Cortex of kidney (tissue), 1 donor: ENCODE measurements at places on chromosomes 13 and 19.

- DNase-seq: no peak
Measured at GRCh38 chr13:31880851-31881494, 141.6 kb downstream of the RXFP2 start.

DNA sequence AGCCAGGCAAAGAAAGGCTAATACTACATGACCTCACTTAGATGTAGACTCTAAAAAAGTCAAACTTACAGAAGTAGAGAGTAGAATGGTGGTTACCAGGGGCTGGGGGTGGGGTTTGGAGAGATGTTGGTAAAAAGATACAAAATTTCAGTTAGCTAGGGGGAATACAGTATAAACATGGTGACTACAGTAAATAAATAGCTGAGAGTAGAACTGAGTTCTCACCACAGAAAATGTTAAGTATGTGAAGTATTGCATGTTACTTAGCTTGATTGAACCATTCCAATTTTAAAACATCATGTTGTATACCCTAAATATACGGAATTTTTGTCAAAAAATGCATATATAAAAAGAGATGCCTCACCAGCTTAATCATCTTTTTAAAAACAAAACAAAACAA is 67.5 kb upstream of the DOCK9 start:
- no peak for DNase-seq

GRCh38 chr13:34762312-34762711 is 179.8 kb upstream of the NBEA start:
- DNase-seq: no peak

DNA sequence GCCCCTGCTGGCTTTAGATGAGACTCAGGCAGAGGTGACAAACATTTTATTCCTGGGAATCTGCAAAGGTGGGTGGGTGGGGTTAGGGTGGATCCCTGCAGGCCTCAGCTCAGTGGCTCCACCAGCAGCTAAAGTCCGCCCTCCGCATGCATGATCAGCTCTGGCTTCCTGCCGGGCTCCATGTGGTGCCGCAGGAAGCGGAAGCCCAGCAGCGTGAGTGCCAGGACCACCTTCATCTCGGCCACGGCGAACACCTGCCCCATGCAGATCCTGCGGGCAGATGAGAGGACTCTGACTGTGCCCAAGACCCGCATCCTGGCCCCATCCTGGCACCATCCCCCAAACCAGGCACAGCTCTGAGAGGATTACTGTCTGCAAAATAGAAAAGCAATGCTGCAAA is 26.3 kb downstream of the CYP4F2 start:
- no peak for DNase-seq

DNA sequence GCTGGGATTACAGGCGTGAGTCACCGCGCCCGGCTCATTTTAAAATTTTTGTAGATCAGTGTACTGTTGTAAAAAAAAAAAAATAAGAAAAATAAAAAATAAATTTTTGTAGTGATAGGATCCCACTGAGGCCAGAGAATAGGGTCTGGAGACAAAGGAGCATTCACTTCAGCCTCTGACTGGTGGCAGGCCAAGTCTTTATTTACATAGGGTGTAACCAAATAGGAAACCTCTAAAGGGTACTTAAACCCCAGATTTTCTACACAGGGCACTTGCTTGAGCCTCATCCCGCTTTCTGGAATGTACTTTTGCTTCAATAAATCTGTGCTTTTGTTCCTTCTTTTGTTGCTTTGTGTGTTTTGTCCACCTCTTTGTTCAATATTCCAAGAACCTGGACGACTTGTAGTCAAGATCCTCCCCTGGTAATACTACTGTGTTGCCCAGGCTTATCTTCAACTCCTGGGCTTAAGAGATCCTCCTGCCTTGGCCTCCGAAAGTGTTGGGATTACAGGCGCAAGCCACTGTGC is 2.1 kb upstream of the PDCD2L start:
- DNase-seq: no peak

DNA sequence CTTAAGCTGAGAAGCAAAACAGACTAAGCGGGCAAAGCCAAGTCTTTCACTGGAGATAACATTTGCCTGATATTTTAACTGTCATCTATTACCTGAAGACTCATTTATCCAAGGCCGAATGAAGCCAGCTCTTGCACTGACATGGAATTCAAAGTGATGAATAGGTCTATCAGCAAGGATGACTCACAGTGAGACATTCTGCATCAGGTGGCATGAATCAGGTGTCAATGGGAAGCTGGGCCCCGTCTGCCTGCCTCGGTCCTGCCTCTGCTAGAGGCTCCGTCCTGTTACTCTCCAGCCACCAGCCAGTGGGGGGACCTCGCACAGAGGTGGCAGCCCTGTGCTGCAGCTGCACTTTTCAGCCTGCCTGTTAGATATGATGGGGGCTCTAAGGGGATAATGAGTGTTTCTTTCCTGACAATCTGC is 23.5 kb downstream of the STARD13 start:
- no peak for DNase-seq

DNA sequence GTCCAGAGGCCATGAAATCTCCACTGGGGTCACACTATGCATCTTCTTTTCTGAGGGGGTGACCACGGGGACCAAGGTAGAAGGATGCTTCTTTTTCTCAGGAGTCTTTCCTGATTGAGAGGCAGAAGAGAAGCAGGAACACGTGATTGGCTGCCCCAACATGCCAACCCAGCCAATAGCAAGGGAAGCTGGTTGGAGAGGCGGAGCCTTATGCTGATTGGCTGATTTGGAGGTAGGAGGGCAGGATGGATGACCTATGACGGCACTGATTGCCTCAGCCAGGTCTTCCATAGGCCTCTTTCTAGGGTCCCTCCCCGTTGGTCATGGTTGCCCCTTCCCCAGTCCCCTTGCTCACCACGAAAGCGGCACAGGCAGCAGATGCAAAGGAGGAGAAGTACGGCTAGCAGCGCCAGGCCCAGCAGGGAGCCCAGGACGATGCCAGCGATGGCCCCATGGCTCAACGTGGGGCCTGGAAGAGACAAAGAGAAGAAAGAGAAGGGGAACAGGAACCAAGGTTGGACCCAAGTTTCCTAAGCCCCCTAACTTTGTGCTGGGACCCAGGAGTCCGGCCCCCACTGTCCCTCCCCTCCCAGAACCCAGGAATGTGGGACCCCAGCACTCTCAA is 8.0 kb downstream of the VSIG10L start:
- no peak for DNase-seq

DNA sequence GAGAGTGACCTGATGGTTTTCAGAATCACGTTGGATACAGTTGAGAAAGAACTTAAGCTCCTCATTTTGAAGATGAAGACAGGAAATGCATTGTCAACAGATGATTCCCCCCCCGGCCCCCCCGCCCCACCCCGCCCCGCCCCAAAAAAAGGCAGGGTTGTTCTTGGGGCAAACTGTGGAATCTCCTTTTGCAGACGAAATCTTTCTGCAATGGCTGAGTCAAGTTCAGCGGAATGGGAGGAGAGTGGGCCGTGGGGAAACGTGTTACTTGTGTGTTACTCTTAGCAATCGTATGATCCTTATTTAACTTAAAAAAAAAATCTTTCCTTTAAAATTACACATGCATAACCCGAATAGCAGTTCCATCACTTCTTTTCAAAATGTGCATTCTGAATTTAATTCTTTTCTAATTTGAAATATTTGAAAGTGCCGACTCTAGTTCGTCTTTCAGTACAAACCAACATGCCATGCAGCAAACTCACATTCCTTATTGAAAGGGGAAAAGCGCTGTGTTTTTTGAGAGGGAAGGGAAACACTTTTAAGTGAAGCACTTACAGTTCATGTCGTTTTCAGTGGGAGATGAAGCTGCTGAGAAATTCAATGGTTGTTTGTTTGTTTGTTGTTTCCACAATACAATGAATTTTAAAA is 348.5 kb upstream of the ARGLU1 start:
- no peak for DNase-seq

DNA sequence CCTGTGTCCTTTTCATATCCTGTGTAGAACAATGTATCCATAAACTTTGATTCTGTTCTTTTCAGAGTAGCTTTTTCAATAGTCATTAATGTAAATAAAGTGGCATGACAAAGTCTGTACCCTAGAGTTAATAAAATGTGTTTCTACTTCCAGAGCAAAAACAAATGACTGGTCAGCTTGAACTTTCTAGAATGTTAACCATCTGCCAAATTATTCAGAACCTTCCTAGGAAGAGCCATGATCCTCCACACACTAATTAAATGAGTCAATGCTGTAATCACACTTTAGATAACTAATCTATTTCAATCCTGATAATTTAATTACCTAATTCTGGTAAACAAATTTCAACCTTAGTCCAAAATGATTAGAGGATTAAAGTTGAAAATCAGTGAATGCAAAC is 73.2 kb downstream of the DIAPH3 start:
- no peak for DNase-seq

- no peak for DNase-seq
Measured at GRCh38 chr19:3785451-3785937, 687 bp downstream of the MATK start.

- DNase-seq: no peak
Measured at GRCh38 chr13:46313024-46313423, 74.0 kb downstream of the RUBCNL start.

DNA sequence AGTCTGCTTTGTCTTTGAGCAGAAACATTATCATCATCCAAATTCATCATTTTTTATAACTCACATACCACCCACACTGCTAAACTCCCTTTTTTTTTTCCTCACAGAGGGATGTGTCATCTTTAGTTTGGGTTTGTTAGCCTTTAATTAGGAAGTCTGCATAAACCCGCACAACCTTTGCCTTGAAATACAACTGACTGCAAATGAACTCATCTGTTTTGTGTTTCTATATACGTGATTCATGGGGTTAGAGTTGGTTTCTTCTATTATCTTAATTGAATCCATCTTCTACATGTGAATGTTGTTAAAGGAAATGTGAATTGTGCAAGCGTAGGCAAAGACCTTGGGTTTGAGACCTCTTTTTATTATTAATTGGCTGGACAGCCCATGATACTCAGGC is 102.7 kb downstream of the SLAIN1 start:
- no peak for DNase-seq

DNA sequence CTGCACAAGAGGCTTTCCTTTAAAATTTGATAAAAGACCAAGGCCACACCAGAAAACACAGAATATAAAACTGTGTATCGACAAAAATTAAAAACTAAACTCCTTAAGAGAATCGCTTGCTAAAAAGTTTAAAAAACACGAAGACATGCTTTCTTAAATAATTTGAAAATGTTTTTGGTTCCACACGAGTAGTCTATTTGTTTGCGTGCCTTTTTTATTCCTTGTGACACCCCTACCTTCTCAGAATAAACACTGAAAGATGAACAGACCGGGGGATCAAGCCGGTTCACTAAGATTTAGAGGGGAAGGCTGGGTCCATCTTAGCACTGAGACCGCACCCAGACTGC is 256.4 kb upstream of the STARD13 start:
- DNase-seq: no peak

- no peak for DNase-seq
Measured at GRCh38 chr13:110590577-110590976, 24.8 kb upstream of the NAXD start.

DNA sequence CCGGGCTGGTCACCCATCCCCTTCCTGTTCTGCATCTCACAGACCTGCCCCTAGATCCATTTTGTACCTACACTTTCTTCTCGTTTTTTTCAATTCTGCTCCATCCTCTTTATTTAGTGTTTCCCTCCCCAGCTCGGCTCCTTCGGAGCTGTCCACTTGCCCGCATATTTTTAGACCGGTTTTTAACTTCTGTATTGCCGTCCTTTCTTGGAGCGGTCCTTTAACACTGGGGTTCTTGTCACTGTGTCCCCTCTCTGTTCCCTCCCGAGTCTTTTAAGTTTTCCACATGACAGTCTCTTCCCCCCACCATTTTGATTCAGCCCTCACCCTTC is 1.7 kb downstream of the ARHGAP35 start:
- DNase-seq: no peak

GRCh38 chr13:103883698-103884097 is 817.5 kb upstream of the SLC10A2 start:
- no peak for DNase-seq

GRCh38 chr13:48560657-48561337 is 27.9 kb upstream of the RCBTB2 start:
- no peak for DNase-seq

GRCh38 chr13:74194846-74195245 is 60.6 kb upstream of the KLF12 start:
- no peak for DNase-seq

DNA sequence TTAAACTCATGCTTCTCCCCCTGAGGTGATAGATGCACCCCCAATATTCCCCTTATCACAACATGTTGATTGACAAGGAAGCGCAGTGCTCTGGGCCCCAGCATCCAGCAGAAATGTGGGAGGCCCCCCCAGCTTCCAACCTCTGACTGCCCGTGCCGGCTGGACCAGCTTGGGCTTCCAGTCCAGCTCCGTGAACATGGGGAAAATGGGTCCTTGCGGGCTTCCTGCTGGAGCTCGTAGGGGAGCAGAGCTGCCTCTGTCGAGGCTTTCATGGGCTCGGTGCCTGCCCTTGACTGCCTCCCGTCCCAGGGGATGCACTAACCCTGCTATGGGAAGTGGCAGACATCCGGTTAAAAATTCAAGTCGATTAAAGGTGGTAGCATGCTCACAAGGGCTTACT is 188.9 kb downstream of the COL4A1 start:
- DNase-seq: no peak

- no peak for DNase-seq
Measured at GRCh38 chr19:51799034-51799773, 4.2 kb downstream of the FPR3 start.

- DNase-seq: no peak
Measured at GRCh38 chr13:27465611-27466010, 15.2 kb upstream of the MTIF3 start.

GRCh38 chr19:38990949-38991697 is 15.6 kb upstream of the FBXO17 start:
- DNase-seq: no peak

- DNase-seq: no peak
Measured at GRCh38 chr19:2345794-2346663, 14.0 kb upstream of the TMPRSS9 start.

- DNase-seq: no peak
Measured at GRCh38 chr19:16338470-16339360, 14.1 kb downstream of the KLF2 start.

- DNase-seq: no peak
Measured at GRCh38 chr13:73828811-73829210, 305.4 kb downstream of the KLF12 start.

DNA sequence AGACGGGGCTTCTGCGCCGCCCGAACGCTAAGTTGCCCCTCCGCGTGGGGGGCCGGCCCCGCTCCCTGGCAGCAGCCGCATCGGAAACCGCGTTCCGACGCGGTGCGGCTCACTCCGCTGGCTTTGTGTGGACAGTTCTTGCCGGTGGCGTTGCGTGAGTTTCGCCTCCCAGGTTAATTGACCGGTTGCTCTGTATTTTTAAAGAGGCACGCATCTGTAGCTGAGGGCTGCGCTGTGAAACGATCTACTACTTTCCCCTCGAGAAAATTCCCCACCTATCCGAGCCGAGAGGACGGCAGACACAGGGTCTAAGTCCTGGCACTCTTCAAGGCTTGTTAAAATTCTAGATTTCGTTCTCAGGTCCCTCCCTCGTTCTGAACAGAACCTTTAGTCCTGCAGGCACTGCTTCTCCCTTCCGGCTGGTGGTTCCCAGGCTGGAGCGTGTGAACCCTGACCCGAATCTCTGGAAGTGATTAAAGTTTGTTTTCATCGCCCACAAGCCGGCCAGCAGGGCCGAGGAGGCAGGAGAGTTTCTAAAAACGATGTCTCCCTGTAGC is 933 bp downstream of the ARHGEF7 start:
- DNase-seq: no peak

GRCh38 chr19:38831142-38831605 is 420 bp downstream of the ECH1 start:
- no peak for DNase-seq
